ENCODE measurements at places on chromosomes 5 and 9.

GRCh38 chr5:64505769-64506566 is at the start of gene RGS7BP:
Gene RGS7BP (plus strand): TSS chr5:64506015. CDS start chr5:64506625, 610 bp downstream.
- DNase-seq, result peak; percentile 35

DNA sequence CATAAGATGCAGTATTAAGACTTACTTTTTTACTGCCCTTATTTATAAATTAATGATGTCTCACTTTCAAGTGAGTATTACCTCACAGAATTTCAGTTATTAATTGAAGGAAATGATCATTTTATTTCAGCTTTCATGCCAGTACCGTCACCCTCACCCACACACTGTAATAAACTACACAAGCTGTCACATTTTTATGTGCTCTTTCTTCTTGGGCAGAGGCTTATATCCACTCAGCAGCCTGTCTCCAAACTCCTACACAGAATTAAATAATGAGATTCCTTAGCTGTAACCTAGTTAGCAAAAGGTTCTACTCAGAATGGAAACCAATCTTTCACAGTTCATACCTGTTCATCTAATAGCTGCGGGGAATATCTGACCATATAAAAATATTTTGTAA is 1915.8 kb upstream of the CDH6 start:
- no peak for DNase-seq

DNA sequence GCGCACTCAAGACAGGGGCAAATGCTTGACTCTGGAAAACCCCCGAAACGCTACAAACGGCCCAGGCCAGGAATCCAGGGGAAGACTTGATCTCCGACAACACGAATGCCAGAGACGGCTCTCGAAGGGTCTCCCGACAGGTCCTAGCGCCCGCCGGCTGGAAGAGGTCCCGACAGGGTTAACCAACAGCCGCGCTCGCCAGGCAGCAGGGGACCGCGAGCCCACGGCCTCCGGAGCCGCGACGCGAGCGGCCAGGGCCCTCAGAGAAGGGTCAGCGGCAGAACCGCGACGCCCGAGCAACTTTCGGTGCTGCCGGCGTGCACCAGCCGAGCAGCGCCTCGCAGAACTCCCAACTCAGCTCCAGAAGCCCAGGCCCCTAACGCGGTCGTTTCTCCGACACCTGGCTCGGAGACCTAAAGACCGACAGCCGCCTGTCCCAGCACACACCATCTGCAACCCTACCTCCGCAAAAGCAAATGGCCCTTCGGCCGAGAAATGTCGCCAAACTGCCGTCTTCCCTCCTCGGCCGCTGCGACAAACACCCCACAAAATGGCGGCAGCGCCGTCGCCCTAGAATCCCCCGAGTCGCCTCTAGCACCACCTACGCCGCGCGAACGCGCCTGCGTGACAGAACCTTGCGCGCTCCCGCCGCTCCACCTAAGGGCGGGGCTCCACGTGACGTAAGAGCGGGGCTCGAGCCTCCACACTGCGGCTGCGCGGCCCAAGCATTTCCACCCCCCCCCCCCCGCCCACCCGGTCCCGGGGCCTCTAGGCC is at the start of gene CLK4:
CLK4 (minus strand) TSS at position 567 of the 775 bp plus-strand sequence. CDS start 3,634 bp downstream, outside the sequence.
- DNase-seq, result peak; percentile 68

GRCh38 chr5:93322974-93323860 is 257.8 kb downstream of the NR2F1-AS1 start:
- DNase-seq, result no peak

DNA sequence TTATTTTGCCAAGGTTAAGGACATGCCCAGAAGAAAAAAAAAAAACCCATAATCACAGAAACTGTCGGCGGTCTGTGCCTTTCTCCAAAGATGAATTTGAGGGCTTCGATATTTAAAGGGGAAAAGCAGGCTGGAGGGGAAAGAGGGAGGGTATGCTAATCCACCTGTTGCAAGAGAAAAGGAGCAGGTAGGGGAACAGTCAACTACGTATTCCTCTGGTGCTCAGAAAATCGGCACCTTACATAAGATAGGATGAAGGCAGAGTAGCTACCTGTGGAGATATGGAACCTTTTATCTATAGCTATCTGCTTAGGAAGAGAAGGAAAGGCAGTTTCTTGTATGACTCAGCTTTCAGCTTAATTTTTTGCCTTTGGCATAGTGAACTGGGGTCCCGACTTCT is 77.7 kb downstream of the PTCD2 start:
- no peak for DNase-seq

DNA sequence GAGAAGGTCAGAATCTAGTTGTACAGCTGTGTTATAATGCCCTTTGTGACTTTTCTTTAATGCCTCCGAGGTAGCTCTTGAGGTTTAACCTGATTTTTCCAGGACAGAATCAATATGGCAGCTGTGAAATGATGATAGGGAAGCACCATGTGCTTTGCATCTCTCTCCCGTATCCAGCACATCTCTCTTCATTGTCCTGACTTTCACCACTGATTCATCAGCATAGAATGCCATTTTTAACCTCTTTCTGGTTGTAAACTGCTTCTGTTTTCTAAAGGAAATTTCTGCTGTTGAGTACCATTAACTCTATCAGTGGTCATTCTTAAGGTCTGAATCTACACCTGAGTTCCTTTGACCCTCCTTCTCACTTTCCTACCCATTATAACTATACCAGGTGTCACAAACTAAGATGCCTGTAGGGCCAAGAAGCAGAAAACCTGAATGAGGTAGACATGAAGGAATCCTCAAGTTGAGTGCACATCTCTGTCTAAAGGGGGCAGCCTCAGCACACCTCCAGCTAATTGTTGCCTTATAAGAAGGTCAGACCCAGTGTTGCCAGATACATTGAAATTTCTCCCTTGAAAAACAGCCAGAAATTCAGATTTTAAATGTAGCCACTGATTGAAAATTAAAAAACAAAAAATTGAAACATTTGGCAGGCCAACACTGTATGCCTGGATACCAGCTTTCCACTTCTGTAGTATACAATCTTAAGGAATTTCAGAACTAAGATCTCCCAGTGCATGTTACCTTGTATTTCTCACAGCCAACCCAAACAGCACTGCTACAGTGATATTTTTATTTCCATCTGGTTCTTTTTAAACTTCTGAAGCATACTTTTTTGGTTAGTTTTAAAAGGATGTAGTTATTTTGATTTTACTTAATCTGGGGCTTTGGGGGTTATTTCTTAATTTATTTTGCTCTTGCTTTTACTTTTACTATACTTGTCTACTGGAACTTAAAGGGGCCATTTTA is 35.8 kb upstream of the TLX3 start:
- no peak for DNase-seq

- no peak for DNase-seq
Observed at GRCh38 chr5:171650597-171650996, 135.0 kb upstream of the SMIM23 start.

- no peak for DNase-seq
Observed at GRCh38 chr5:125343015-125343414, 596.6 kb upstream of the ZNF608 start.
